ENCODE measurements at places on chromosomes 1 and 21. TPM values are rescaled to one million over a fixed set of nuclear protein-coding genes. Genes with fewer than 3 reads are reported as not detected.

The RCAN3 gene
- total RNA-seq, result 6.6 TPM

The TSSK3 gene
- 1.4 TPM for total RNA-seq

The CD5L gene
- 2.0 TPM for total RNA-seq

The OLFML3 gene
- total RNA-seq, result 0.26 TPM

The MEF2D gene
- total RNA-seq, result 24.7 TPM

The CASZ1 gene
- total RNA-seq, result 1.3 TPM

The CTSS gene
- total RNA-seq, result 160 TPM

The S100A3 gene
- not detected for total RNA-seq

The PPP1R8 gene
- total RNA-seq, result 48.1 TPM

The CLDN14 gene
- not detected for total RNA-seq

The GPR61 gene
- total RNA-seq, result not detected

The CNR2 gene
- 16.4 TPM for total RNA-seq

The HHAT gene
- total RNA-seq, result 2.3 TPM

The CLCNKA gene
- not detected for total RNA-seq

DNA sequence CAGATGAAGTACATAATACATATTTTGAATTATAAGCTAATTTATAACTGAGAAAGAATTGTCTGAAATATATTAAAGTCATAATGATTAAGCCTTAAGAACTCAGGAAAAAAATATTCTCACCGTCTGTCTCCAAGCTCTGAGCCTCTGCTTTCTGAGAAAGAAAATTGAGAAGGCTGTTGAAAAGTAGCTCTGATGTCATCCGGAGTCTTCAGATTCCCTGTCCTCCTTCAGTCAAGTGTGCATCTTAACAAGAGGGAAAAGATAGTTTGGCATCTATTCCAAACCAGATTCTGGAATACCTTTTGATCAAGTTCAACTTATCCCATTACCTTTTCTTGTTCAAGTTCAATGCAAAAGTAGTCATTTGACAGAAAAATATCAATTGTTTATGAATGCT, 50.6 kb downstream of the NRIP1 start:
- DNase-seq, result no peak

GRCh38 chr1:73909043-73909562, 288.9 kb downstream of the LRRIQ3 start:
- no peak for DNase-seq

DNA sequence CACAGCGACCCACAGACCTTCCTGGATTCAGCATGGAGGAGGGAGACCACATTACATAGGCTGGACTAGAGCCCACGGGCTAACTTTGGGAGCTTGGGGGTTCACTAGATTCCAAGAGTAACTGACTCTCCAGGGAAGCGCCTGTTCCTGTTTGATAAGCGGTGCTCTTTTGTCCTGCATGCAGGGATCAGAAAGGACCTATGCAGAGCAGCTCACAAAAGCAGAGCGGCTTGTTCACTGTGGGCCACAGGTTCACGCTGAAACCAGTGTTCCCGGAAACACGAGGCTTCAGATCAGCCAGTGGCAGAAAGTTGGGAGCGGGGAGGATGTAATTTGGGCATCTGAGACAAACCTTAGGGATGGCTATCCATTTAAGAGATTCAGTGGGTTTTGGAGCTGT, 403.9 kb downstream of the PCP4 start:
- DNase-seq, result no peak

DNA sequence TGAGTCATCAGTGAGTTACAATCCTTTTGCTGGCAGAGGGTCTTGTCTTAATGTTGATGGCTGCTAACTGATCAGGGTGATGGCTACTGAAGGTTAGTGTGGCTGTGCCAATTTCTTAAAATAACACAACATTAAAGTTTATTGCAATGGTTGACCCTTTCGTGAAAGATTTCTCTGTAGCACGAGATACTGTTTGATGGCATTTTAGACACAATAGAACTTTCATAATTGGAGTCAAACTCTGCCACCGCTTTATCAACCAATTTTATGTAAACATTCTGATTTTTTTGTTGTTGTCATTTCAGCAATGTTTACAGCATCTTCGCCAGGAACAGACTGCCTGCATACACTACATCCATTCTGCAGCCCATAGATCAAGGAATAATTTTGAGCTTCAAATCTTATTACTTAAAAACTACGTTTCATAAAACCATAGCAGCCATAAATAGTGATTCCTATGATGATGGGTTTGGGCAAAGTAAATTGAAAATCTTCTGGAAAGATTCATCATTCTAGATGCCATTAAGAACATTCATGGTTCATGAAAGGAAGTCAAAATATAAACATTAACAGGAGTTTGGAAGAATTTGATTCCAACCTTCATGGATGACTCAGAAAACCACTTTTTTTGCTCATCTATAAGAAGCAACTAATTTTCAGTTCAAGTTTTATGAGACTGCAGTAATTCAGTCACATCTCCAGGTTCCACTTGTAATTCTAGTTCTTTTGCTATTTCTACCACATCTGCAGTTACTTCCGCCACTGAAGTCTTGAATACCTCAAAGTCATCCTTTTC, 85.9 kb downstream of the TYW3 start:
- DNase-seq, result no peak

GRCh38 chr1:9009438-9010370, 16.5 kb downstream of the SLC2A7 start:
- DNase-seq, result peak; percentile 79

DNA sequence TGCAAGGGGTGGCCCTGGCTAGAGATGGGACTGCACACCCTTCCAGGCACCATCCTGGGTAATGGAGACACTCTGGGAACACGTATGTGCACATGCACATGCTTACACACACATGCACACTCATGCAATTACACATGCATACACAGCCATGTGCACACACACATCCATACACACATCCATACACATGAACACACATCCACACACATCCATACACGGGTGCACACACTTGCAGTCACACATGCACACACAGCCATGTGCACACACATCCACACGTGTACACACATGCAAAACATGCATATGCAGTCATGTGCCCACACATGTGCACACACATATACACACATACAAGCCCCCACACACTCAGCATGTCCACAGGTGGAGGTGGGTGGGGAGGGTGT, 22.3 kb upstream of the POFUT2 start:
- DNase-seq, result no peak

- no peak for DNase-seq
These were observed 279.5 kb upstream of the POU3F1 start for GRCh38 chr1:38326135-38326534.

DNA sequence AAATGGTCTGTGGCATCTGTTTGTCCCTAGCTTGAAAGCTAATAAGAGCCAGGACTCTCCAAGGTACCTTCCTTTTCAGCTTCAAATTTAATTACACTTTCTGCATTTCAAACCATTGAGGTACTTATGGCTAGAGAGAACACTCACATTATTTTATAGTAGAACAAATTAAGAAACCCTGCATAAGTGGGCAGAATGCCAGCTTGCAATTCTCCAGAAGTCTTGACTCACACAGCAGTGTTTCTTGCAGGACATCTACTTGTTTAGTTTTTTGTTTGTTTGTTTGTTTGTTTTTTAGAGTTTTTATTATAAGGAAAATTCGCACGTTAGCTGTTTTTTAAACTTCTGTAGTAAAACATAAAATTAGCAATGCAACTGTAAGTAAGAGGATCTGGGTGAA, 397.2 kb downstream of the NEGR1 start:
- DNase-seq, result no peak

DNA sequence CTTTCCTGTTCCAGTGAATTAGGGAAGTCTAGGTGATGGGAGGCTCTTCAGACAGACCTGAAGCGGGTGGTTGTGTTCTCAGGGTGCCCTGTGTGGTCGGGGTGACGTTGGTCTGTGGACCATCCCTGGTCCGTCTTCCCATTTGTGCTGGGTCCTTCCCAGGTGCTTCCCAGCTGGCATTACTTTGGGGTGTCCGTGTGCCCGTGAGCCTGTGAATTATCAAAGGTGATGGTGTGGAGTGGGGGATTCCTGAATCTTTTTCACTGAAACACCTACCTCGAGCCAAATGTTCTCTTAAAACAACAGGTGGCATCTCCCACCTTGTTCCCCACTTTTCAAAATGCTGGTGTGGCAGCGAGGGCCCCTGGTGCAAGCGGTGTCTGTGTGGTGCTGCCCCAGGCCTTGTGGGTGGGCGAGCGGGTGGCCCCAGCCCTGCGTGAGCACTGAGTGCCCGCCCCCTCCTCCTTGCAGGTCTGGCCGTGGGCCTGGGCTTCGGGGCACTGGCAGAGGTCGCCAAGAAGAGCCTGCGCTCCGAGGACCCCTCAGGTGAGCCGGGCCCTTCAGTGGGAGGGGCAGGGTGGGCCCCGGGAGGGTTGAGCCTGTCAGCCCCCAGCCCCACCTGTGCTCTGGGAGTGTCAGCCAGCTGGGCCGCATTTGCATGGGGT, 37.0 kb downstream of the COQ8A start:
- no peak for DNase-seq

- peak; percentile 66 for DNase-seq
These were observed 142.2 kb upstream of the KRTAP19-8 start for GRCh38 chr21:31180256-31181081.

- DNase-seq, result peak; percentile 68
These were observed 60.8 kb downstream of the FASLG start for GRCh38 chr1:172719694-172720138.

DNA sequence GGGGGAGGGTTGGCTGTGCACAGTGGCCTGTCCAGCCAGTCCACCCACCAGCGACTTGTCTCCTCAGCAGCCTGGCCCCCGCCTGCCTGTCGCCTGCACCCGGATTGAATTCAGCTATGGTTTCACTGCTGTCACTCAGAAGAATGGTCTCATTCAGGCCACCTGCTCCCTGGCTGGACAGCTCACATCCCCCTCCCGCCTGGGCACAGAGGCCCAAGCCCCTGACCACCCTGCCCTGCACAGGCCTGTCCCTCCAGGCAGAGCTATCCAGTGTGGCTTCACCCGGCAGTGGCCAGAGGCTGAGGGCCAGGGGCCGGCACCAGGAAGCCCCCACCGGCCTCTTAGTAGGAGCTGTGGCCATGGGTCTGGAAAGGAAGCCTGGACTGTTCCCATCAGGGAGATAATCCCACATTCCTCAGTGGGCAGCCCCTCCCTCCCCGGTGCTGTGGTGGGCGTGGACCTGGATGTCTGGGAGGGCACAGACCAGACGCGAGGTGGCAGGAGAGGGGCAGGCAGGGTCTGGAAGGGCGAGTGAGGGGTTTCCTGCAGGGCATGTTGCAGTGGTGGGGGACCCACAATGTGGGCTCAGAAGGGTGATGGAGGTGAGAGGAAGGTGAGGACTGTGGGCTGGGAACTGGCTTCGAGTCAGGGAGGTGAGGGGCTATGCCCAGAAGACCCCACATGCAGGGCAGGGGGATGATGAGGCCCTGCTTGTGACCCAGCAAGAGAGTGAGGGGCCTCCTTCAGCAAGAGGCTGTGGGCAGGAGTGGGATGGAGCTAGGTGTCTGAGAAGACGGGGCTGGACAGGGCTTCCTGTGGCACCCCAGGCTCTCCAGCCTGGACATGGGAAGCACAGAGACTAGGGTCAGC, 30.4 kb downstream of the WNT9A start:
- no peak for DNase-seq

GRCh38 chr1:1309251-1310108, 1.1 kb downstream of the PUSL1 start:
- peak; percentile 74 for DNase-seq

All from Karpas-422 (cell line).